ENCODE measurements at places on chromosomes 3 and 15.

DNA sequence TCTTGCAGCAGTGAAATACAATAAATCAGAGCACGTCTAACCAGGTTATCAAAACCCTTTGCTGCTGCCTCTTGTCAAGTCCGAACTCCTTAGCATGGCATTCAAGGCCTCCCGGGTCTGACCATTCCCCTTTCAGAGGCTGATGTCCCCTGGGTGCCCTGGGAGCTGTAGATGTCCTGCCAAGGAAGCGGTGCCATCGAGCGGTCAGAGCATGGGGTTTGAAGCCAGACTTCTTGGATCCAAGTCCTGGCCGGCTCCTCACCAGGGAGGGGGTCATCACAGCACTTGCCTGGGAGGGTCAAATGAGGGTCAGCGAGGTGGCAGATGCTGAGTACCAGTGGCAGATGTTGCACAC is 496 bp downstream of the TF start:
- DNase-seq, result peak; percentile 25

GRCh38 chr3:30112902-30113484 is 493.4 kb upstream of the TGFBR2 start:
- no peak for DNase-seq

GRCh38 chr3:166263460-166263859 is 426.2 kb upstream of the BCHE start:
- DNase-seq, result no peak

DNA sequence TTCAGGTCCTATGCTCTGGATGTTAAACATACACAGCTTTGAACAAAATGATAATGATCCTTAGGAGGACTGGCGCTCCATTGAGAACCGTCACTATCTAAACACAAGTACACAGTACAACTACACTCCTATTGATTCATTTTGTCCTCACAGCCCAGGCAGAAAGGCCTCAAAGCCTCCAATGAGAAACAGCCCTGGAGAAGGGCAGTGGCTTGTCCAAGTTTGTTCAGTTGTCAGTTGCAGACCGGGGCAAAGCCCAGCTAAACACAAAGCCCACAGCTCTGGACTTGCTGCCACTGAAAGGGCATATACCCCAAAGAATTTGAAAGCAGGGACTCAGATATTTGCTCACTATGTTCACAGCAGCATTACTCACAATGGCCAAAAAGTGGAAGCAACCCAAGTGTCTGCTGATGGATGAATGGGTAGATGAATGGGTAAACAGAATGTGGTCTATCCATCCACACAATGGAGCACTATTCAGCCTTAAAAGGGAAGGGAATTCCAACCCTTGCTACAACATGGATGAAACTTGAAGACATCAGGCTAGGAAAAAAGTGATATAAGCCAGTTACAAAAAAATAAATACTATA is 34.7 kb downstream of the NUP210 start:
- no peak for DNase-seq

GRCh38 chr3:31196881-31197364 is 302.5 kb upstream of the GADL1 start:
- DNase-seq, result peak; percentile 2

DNA sequence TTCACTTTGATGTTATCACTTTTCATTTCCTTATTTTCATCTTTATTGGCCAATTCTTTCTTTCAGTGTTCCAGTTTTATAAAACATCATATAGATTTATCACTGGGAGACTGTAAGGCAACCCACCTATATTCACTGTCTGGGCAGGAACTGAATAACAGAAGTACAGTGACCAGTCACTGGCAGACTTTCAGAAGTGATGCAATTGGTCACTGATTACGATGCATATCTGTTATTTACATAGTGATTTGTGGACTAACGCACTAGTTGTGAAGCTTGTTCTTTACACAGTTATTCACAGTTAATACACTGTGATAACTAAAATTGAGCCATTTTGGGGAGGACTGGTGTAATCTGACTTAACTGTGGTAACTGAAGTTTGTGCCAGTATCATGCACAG is 190.2 kb upstream of the DPH6 start:
- DNase-seq, result no peak

DNA sequence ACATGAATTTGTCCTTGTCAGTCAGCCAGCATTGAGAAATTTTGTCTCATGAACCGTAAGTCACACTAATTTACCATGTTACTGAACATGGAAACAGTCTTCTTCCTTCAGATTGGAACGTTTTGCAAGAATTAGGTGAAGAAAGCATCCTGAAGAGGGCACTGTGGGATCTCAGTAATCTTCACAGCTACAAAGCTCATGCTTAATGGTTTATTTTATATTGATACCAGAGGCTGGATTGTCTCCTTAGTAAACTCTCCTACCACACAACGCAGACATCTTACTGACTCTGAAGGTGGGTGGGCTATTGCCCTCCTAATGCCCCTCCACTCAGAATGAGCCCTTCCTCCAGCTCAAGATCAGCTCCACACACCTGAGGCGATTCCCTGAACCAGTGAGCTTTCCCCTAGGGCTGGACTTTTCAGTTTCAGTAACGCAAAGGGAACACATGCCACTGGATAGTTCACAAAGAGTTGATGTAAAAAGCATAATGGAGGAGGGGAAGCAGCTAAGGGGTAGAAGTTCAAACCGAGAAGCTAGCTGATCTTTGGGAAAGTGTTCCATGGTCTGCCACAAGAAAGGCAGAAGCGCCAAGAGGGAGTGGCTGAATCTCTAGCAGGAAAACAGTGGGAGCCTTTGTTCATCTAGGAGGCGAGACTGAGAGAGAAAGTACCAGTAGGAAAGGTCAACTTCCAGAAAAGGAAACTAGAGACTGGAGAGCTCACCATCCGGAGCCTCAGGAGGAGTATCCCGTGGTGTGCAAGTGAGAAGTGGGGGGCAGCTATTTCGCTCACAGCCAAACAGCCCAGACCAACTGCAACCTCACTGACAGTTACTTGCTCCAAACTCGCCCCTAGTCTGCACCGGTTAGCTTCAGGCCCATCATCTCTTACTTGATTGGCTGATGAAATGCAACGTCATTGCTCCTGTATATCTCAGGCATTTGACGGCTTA is at the start of gene SLC9C1:
Gene SLC9C1, minus strand, starts transcription at position 849 of the 954 bp plus-strand sequence. CDS start 7,425 bp downstream, outside the sequence.
- DNase-seq, result peak; percentile 70

- no peak for DNase-seq
Observed at GRCh38 chr3:183185696-183186095, 23.2 kb upstream of the LAMP3 start.

GRCh38 chr15:31207246-31207645 is 105.7 kb upstream of the TRPM1 start:
- DNase-seq, result no peak

DNA sequence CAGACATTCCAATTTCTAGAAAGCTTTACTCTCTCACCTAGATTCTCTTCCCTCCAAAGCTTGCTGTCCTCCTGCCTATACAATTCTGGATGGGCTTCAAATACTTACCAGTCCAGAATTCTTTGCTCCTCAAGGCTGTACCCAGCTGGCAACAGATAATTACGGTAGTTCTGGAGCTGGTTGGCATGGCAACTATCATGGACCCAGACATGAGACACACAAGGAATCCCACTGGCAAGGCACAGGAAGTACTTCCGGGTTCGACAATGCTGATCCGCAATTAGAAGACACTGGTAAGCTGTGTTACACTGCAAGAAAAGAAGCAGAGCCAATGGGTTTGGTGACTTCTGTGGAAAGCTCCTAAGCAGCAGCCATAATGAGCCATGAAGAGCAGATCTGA is 37.9 kb downstream of the TUBGCP4 start:
- DNase-seq, result no peak

DNA sequence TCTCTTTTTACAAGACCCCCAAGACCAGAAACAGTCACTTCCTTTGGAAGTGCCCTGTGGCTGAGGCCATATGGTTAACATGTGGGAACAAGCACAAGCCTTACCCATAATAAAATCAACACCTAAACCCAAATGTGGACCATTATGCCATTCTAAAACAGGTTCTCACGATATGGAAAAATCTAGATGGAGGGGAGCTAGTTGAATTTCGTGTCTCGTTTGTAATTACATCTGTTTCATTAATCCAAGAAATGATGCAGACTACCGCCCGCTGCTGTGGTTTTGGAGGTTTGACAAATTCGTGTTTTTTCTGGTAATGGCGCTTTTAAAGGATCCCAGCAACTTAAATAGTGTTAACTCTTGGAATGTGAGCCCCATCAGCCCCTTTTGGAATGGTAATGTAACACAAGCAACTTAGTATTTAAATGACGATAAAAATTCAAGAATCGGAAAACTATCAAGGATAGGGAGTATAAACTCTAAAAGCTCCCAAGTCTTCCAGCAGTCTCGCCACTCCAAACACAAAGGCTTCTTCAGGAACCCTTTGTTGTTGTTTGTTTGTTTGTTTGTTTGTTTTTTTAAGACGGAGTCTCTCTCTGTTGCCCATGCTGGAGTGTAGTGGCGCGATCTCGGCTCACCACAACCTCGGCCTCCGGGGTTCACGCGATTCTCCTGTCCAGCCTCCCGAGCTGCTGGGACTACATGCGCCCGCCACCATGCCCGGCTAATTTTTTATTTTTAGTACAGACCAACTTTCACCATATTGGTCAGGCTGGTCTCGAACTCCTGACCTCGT is 1.1 kb downstream of the CNBP start:
- peak; percentile 28 for DNase-seq

DNA sequence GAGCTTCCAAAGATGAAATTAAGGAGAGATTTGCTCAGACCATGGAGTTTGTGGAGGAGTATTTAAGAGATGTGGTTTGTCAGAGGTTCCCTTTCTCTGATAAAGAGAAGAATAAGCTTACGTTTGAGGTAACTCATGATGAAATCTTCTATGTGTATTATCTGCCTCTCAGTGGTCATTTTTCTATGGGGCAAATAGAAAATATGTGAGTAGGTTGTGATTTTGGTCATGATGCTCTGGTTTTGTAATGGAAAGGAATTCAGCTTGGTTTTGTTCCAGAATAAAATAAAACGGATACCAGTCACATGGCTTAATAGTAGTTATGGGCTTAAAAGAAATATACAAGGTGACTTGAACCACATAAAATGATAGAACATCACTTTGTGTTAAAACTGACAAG is 181.1 kb downstream of the ITPR1 start:
- no peak for DNase-seq

DNA sequence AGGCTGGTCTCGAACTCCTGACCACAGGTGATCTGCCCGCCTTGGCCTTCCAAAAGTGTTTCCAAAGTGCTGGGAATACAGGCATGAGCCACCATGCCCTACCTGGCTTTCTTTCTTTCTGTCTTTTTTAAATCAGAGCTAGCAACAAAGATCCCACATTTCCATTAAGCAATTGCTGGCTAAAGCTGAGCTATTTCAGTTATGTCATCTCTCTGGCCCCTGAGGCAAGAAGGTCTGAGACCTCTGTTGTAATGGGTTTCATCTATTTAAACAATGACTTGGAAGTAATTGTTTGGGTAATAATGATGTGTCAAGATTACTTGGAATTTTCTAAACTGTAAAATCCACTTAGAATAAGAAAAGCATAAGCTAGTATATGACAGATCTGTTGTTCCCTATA is 30.2 kb upstream of the CRBN start:
- no peak for DNase-seq

GRCh38 chr3:46948830-46949671 is 27.5 kb downstream of the CCDC12 start:
- peak; percentile 69 for DNase-seq

DNA sequence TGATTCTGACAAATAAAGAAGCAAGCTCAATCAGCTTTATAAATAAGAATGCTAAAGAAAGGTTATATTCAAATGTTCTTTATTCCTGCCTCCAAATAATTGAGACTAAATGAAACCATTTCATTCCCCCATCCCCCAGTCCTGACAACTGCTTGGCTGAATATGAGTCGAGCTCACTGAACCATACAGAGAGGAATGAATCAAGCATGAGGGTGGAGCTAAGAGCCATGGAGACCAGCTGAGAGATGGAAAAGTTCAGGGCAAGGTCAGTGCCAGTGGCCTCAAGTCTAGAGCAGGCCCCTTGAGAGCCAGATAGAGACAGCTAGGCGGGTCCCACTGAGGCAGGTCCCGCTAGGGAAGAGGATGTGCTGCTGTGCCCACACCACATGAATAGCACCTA is 188.7 kb upstream of the EIF1B start:
- no peak for DNase-seq

Measured in SJCRH30 (cell line).